ENCODE measurements at places on chromosomes 16 and 17.

- no peak for DNase-seq
Measured at GRCh38 chr17:15742051-15742795, 10.1 kb downstream of the TBC1D26 start.

GRCh38 chr17:4108397-4108796, 34.4 kb downstream of the ZZEF1 start:
- DNase-seq: no peak

DNA sequence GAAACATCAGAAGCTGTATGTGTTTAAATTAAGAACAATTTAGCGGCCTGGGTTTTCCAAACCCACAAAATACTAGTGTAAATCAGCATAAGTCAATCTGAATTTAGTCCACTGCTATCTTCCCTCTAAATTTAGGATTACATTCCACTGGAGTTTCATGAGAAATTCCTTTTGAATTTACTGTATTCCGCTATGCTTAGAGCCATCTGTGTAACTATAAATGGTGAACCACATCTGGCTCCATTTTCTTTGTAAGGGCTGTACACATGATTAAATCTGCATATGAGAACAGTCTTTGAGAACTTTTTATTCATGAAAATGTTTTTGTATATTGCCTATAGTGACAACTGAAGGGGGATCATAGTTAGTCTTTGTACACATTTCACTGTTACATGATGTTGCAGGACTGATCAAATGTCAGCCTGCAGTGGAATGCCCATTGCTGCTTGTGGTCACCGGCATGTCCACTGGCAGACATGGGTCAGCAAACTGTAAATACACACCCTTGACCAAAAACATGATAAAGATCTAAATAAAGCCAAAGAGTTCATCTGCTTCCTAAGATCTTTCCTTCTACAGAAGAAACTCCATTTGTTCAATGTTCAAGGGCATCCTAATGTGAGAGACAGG, 36.8 kb downstream of the RPGRIP1L start:
- DNase-seq: no peak

DNA sequence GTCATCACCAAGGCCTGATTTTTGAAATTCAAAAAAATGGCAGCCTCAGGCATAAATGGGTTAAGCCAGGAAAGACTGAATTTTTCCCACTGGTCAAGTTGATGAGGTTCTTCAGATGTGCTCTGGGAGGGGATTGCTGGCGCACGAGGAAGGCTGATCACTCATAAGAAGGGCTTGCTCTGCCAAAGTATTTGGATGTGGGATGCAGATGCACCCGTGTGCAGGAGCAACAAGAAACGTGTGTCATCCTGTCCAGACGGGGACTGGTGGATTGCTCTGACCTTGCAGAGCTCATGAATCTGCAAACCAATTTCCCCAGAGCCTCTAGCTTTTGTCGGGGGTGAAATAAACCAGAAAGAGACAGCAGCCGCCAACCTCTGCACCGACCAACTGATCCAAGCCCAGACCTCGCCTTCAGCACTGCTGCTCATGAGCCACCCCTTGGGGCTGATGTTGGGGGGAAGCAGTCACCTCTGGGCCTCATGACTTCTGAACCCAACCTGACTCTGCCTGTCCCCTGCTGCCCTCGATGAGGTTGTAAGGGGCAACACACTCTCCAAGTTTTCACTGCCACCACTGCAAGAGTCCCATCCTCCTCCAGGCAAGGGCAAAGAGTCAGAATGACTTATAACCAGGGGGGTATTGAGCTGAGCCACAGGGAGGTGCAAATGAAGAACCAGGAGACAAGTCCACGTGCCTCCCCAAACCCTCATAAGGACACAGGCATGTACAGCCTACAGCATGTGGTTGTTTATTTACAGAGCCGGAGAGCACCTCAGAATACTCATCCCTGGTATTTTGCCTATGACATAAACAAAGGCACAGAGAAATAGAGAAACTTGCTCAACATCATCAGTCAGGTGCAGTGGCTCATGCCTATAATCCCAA, 452.0 kb downstream of the SOX9 start:
- no peak for DNase-seq

- no peak for DNase-seq
Measured at GRCh38 chr17:59470624-59471297, 94.6 kb upstream of the DHX40 start.

GRCh38 chr17:42291129-42291528, 2.8 kb downstream of the STAT5A start:
- DNase-seq: no peak

DNA sequence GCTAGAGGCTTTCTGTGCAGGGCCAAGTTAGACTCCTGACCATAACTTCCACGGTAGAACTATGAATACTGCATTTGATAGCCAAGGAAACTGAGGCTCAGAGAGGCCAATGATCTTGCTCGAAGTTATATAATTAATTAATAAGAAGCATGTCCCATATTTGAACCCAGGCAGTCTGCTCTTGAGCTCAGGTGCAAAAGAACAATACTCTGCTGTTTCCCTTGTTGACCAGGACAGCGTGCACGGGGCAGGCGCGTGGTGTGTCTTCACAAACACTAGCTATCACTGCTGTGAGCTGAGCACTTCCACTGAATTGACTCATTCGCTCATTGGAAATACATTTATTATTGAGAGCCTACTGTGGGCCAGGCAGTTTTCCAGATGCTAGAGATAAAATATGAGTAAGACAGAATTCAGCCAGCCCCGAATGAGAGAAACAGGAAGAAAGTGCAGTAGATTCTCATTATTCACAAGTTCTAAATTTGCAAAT, 1.6 kb downstream of the CHD9 start:
- no peak for DNase-seq

- DNase-seq: peak; percentile 3
Measured at GRCh38 chr17:51365090-51365489, 104.7 kb downstream of the UTP18 start.

DNA sequence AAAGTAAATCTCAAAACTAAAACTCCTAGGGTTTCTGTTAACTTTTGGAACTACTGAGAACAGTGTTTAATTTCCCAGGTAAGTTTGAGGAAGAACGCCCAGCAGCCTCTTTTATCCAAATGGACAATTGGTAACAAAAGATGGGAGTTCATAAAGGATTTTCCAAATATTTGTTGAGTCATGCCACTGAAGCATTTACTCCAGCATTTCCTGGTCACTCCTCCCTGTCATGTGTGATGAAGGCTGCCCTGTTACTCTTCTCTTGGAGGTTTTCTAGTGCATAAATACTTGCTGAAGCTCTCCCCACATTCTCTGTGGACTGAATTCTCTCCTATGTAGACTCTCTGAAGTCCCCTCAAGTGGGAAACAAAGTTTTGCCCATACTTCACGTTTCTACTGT, 16.5 kb downstream of the ZNF75A start:
- no peak for DNase-seq

- no peak for DNase-seq
Measured at GRCh38 chr16:74991593-74992403, 6.9 kb upstream of the WDR59 start.

- DNase-seq: no peak
Measured at GRCh38 chr17:76478730-76479514, 11.5 kb downstream of the AANAT start.

DNA sequence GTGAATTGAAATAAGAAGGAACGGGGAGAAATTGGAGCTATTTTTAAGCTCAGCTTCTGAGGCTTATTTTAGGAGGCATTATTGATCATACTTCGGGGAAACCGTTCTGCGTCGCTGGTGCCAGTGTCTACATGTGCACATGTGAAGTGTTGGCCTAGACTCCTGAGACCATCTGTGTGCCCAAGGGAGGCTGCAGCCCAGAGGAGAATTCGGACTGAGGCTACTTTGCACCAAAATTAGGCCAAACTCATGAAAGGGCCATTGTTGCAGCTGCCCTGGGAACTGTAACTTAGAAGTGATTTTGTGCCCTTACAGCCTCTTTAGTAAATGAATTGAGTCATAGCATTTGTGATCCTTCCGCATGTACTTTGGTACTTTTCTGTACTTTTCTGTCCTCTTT, 102.0 kb upstream of the NOL11 start:
- DNase-seq: no peak

DNA sequence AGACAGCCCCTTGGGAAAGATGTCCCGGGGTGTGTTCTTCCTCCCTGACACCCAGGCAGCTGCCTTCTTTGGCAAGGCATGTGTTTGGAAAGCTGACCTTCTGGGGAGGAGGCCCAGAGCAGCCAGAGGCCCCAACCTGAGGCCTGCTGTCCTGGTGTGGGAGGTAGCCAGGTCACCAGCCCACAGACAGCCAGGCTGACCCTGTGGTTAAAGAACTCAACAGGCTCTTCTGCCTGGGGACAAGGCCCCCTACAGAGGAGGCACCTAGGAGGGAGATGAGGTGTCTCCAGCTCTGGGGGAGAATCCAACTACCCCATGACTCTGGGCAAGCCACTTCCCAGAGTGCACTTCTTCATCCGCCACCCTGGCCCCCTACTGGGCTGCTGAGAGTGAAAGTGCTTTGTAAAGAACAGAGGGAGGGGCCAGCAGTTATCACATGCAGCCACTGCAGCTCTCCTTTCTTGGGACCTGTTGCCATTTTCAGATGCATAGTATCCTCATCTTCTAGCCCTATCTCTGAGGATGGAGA, 13.1 kb upstream of the SREBF1 start:
- DNase-seq: peak; percentile 44

- no peak for DNase-seq
Measured at GRCh38 chr17:13626703-13627102, 25.0 kb upstream of the HS3ST3A1 start.

- no peak for DNase-seq
Measured at GRCh38 chr17:78121801-78122215, 6.7 kb downstream of the TMC6 start.

DNA sequence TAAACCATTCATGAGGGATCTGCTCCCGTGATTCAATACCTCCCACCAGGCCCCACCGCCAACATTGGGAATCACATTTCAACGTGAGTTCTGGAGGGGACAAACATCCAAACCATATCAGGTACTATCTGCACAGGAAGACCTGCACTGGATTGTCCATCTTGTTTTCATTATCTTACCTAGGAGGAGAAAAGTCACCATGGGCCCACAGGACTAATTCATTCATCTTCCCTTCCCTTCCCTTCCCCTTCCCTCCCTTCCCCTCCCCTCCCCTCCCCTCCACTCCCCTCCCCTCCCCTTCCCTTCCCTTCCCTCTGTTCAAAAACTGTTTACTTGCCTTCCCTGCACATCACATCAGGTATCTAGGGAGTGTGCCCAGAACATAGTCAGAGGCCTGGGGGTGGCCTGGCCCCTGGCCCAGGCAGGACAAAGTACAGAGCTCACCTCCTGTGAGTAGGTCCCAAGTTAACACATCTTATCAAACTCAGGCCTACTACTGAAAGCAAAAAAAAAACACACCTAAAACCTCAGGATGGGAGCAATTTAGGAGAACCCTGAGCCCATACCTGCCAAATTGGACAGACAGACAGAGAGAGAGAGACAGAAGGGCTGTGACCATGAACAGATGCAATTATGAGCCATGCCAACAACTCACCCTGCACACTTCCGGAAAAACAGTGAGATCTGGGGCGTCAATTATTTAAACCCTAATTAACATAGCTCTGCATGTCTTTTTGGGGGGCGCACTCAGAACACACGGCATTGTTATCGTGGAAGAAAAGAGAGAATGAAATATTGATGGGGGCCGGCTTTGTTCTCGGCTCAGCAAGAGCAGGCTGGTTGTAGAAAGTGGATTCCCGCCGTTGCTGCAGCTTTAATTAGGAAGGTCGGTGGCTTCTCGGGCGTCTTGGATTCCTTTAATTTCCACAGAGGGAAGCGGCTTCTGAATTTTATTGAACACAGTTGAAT, 151.2 kb downstream of the IRX5 start:
- no peak for DNase-seq

DNA sequence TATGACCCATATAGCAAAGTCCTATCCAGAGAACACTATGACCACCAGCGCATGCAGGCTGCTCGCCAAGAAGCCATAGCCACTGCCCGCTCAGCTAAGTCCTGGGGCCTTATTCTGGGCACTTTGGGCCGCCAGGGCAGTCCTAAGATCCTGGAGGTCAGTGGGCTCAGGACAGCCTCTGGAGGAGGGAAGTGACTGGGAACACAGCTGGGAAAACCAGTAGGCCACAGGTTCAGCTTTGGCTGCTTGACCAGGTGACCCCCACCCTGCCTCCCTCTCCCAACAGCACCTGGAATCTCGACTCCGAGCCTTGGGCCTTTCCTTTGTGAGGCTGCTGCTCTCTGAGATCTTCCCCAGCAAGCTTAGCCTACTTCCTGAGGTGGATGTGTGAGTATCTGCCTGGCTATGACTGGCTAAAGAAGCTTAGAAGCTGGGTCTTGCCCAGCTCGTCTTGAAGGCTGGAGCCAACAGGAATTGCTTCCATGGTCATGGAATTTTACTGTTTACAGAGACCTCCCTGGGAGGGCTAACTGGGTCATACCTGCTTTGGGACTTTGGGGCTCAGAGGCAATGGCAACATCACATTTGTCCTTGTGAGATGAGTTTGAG, 1.5 kb upstream of the OVCA2 start:
- DNase-seq: no peak

GRCh38 chr16:22034503-22034902, 26.6 kb downstream of the MOSMO start:
- DNase-seq: no peak

GRCh38 chr17:9237661-9238301, 216.5 kb downstream of the NTN1 start:
- DNase-seq: no peak

All from stimulated activated CD4-positive, alpha-beta T cell treated with anti-CD3 and anti-CD28 coated beads, Interleukin-2, amount 100 ng/mL, for 4 hours (primary cell).